NCI-H187 (cell line): ENCODE measurements at places on chromosomes 5 and 9.

- no peak for DNase-seq
Observed at GRCh38 chr9:134360180-134360759, 34.0 kb downstream of the RXRA start.

- no peak for DNase-seq
Observed at GRCh38 chr5:132353486-132353995, 16.0 kb upstream of the SLC22A5 start.

GRCh38 chr5:135359374-135360165 lies 39.5 kb downstream of the MACROH2A1 start:
- DNase-seq: no peak

- no peak for DNase-seq
Observed at GRCh38 chr9:10252174-10252573, 360.6 kb downstream of the PTPRD start.

DNA sequence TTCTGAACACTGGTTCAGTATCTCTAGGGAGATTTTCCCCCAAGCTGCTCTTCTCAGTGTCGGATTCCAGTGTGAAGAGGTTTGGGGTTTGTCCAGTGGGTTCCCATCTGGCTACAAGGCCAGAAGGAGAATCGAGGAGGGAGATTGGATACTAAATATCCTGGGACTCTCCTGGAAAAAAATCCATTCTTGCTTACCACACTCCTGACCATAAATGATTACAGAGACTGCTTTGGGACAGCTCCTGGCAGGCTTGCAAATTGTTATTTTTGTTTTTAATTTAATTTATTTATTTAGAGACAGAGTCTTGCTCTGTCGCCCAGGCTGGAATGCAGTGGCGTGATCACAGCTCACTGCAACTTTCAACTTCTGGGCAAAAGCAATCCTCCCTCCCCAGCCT lies 4.7 kb upstream of the SUSD1 start:
- no peak for DNase-seq

DNA sequence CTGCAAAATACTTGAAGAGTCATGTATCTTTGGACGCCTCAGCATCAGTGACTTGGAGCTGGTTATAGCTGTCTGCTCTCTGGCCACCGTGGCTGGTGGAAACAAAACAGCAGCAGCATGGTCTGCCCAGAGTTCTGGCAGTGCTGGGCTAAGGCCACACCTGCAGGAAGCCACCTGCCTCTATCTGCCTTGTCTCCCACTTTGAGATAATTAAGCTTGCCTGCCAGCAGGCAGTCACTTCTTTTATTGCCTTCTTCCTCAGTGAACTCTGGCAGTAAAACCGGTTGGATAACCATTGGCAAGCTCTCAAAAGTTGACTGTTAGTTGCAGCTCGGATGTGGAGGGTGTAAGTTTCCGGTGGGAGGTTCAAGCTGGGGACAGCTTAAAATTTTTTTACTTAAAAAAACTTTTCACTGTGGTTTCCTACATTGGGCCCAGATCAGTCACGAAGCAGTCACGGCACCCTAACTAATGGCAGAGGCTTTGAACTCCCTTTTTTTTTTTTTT lies 4.9 kb downstream of the SMIM3 start:
- DNase-seq: no peak
